ENCODE measurements at places on chromosomes 11 and 22. TPM values are rescaled to one million over a fixed set of nuclear protein-coding genes. Genes with fewer than 3 reads are reported as not detected.

NADSYN1 gene
- 20.5 TPM for total RNA-seq

TRIM49 gene
- not detected for total RNA-seq

SCGB1A1 gene
- not detected for total RNA-seq

DDIAS gene
- total RNA-seq, result 0.52 TPM

DAGLA gene
- 5.5 TPM for total RNA-seq

FIBP gene
- 44.9 TPM for total RNA-seq

PATE4 gene
- not detected for total RNA-seq

All from left ventricle myocardium superior (tissue), 1 donor.